Right cardiac atrium (tissue), 5 donors: ENCODE measurements at places on chromosomes 1 and 21. TPM values are rescaled to one million over a fixed set of nuclear protein-coding genes. Genes with fewer than 3 reads are reported as not detected.
A peak's percentile ranks its signal among the peaks of the same experiment; 100 is the strongest.

DNA sequence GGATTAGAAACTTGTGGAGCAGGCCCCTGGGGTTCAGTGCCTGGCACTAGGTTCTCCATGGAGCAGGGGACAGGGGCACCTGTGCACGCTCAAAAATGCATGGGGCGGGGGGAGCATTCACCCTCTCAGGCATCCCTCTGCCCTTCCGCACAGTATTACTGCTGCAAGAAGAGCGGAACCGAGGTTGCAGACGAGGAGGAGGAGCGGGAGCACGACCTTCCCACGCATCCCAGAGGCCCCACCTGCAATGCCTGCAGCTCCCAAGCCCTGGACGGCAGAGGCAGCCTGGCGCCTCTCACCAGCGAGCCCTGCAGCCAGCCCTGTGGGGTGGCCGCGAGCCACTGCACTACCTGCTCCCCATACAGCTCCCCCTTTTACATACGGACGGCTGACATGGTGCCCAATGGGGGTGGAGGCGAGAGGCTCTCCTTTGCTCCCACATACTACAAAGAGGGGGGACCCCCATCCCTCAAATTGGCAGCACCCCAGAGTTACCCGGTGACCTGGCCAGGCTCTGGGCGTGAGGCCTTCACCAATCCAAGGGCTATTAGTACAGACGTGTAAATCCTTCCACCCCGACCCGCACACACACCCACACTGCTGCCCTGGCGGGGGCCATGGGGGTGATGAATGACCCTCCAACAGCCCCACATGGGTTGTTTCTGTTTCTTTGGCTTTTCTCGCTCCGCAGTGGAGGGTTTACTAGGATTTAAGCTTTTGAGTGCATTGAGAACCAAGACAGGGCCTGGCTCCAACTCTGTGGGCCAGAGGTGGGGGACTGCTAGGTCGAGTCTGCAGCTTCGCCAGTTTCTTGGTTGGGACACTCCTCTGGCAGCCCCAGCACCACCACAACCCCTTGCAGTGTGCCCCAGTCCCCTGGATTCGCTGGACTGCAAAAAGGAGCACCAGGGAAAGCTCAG is 63.7 kb downstream of the TOR1AIP2 start:
- no peak for DNase-seq

DNA sequence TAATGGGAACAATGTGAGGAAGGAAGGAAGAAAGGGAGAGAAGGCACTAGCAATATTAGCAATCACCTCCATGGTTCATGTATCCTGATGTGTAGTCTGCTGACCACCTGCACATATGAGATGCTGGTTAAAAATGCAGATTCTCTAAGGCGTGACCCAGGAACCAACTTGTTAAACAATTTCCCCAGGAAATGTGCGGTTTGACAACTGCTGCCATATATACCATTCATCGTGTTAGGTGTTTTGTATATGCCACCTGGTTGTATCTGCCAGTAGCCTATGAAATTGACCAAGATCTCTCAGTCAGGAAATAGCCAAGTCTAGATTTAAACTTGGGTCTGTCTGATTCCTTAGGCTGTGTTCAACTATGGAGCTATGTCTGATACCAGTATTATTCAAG is 4.1 kb downstream of the SEMA4A start:
- no peak for DNase-seq

DNA sequence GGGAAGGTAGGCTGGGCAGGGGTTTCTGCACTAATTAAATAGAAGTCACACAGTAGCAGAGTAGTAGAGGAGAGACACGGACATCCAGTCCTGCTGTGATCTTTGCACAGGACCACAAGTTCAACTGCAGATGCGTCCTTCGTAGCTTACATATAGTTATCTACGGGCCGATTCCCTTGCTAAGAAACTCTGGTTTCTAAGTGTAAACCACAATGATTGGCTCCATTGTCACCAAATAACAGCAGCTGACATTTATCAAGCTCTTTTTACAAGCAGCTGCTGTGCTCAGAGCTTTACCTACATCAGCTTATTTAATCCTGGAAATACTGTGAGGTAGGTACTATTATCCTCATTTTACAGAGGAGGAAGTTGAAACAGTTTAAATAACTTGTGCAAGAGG is 3.1 kb downstream of the SLC45A3 start:
- DNase-seq: no peak

DNA sequence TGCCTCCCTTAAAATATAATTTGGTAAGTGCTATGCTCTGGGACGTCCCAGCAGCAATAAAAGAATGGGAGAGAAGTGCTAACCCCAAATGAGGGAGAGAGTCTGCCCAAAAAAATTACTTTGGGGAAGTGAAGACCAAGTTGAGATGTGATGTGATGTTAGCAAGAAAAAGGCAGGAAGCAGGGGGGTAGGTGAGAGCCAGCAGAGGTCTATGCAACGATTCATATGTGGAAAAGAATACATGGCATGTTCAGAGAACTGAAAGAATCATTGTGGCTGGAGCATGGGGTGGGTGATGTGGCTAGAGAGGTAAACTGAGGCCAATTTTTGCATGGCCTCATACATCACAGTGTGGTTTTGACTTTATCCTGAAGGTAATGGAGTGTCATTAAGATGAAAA is 5.6 kb upstream of the CTPS1 start:
- no peak for DNase-seq

DNA sequence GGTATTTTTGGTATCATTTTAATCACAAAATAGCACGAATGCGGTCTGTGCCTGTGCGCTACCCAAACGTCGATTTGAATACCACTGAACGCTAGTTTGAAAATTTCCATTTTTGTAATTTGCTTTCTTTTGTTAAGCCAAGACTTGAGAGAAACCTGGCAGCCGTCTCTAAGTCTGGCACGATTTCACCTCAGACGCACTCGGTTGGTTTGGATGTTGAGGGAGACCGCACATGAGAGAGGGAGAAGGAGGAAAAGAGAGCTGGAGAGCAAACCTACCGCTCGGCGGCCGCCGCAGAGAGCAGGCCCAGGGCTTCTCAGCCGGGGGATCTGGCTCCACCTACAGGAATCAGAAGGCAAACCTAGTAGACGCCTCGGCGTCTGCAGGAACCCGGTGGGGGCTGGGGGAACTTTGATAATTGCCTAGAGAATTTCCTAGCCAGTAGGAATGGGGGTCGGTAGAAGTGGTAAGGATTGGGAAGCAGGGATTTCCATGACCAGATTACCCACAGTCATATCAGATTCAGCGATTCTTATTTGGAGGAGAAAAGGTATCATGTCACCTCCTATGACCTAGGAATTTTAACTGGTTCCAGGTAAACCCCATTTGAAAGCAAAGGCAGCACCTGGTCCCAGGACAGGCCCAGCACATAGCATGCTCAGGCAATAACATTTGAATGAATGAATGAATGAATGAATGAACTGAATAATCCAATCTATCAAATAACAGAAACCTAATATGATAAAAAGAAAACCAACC is 83.2 kb downstream of the TM2D1 start:
- DNase-seq: peak; percentile 92

- DNase-seq: peak; percentile 73
Observed at GRCh38 chr1:2275796-2276536, 47.8 kb downstream of the SKI start.

DNA sequence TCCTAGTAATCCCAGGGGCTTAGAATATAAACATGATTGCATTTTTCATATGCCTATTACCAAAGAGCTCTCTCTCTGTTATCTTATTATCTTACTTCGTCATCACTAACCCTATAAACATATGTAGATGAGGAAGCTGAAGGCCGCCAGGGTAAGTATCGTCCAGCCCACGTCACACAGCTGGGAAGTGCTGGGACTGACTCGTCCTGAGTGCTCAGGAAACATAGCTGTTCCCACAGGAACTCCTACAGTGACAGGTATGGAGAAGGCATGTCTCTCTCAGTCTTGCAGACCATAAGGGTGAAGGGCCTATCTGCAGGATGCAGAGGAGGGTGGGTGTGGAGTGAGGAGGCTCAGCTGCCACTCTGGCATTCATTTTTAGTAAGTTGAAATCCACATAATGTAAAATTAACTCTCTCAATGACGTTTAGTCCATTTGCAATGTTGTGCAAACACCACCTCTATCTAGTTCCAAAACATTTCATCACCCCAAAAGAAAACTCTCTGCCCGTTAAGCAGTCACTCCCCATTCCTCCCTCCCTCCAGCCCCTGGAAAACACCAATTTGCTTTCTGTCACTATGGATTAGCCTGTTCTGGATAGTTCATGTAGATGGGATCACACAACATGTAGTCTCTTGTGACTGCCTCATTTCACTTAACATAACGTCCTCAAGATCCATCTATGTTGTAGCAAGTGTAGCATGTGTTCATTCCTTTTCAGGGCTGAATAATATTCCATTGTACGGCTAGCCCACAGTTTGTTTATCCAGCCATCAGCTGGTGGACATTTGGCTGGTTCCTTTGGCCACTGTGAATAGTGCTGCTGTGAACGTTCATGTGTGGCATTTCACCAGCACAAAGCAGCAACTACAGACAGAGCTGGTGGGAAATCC is 68.3 kb downstream of the TCP10L start:
- peak; percentile 70 for DNase-seq

- peak; percentile 43 for DNase-seq
Observed at GRCh38 chr1:43994794-43995790, 3.7 kb downstream of the CCDC24 start.

- no peak for DNase-seq
Observed at GRCh38 chr1:76053021-76053420, 21.5 kb upstream of the ST6GALNAC3 start.

DNA sequence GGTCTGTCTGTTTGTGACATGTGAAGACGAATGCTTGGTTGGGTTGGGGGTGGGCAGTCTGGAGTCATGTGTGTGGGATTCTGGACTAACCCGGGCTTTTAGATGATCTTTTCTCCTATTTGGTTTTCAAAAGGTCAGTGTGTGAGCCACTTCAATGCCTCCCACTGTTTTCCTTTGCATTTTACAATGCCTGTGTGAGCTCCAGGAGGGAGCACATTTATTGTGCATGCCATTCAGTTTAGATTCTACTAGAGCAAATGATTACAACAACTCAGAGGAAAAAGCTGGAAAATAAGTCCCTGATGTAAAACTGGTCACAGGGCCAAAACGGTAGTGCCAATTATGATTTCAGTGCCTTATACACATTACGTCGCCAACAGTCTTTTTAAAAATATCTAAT is 90.9 kb downstream of the LYPLAL1 start:
- no peak for DNase-seq

DNA sequence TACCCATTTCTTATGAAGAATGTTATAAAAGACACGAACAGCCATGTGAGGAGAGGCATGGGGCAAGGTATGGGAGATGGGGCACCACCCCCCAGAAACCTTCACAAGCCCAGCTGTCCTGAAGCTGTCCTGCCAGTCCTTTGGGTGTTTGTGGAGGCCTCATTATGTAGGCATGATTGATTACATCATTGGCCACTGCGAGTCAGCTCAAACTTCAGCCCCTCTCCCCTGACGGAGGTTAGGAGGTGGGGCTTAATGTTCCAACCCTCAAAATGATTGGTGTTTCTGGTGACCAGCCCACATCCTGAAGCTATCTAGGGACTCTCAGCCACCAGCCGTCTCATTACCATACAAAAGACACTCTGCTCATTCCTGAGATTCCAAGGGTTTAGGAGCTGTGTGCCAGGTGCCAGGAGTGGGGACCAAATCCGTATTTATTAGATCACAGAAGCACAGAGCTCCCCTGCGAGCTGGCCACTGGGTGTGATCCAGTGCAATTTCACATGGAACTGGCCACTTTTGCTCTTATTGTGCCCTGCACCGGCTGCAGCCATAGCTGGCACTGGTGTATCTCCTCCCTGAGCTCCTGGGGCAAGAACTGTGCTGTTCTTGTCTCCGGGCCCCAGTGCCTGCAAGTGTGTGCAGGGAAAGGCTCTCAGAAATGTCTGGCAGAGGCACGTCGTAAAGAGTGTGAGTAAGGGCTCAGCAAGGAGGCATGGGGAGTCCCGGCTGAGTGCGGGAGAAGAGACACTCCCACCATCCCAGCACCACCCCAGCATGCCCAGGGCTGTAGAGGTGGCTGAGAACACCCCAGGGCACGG is 10.5 kb downstream of the KIAA1614 start:
- DNase-seq: no peak

DNA sequence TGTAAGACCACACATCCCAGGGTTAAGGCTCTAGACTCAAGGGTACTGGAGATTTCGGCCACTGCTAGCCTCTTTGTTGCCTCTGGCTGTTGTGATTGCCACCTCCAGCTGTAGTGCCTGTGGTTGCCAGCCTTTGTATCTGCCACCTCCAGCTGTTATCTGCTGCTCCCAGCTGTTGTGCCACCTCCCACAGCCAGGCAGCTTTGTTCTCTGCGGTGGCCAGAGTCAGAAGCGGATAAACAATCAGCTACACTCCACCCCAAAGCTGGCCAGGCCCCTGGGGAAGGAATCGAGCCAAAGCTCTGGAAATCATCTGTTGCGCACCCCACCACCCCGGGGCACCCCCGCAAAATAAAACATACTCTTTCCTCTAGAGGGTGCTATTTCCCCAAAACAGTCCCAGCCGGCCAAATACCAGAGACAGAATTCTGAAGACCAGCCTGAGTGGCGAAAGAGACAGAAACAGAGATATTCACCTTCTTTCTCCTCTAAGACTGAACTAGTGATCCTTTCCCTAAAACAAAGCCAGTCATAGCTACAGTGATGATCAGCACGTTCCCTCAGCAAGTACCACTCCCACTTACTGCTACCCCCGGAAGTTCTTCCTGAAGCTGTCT is 14.8 kb upstream of the PIGM start:
- peak; percentile 73 for DNase-seq

DNA sequence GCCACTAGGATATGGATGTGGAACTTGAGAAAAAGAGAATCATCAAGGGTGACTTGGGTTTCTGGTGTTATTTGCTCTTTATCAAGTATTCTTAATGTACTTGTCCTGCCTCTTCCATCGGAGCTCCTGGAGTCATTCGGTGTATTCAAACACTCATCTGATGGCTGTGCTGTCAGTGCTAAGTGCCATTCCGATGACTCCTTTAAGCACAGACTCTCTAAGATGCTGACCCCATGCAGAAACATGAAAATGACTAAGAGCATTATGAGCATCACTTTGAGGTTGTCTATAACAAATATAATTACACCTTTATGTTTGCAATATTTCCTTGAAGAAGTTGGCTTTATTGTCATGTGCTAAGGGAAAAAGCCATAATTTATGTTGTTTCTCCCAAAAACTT is 11.3 kb upstream of the RPL5 start:
- no peak for DNase-seq

DNA sequence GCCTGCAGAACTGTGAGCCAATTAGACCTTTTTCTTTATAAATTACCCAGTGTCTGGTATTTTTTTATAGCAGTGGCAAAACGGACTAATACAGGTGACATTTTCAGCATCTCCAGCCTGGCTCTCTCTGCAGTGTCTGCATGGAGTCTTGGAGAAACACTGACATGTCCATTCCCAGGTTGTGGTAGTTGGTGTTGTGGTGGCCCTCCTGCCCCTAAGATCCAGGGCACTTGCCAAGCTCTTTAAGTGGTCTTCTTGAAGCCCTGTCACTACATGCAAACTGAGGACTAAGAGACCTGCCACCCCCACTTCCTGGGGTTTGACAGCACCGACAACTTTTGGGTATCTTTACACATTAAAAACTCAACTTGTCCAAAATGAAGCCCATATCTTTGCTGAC is 419.4 kb downstream of the NPHP4 start:
- DNase-seq: no peak

The SYT14 gene
- polyA plus RNA-seq: under 0.01 TPM

The GOLT1A gene
- polyA plus RNA-seq: not detected
